Neural crest cell (in vitro differentiated cells): ENCODE measurements at places on chromosomes 2 and 18. TPM values are rescaled to one million over a fixed set of nuclear protein-coding genes. Genes with fewer than 3 reads are reported as not detected.

DNA sequence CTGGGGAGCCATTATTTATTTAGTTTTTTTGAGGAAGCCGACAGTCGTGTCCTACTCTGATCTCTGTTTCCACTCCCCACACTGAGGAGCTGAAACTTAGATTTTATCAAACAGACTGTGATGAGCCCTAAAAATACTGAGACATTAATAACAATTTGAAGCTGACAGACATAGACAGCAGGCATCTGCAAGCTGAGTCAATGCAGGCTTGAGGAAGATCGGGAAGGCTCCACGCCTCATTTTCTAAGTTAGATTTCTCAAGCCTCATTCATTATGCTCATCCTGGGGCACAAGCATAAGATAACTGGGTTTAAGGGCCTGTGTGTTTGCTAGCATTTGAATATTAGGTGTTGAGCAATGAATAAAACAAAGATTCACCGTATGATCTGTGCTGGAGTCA, 26.3 kb downstream of the EFR3B start:
- no peak for DNase-seq

DNA sequence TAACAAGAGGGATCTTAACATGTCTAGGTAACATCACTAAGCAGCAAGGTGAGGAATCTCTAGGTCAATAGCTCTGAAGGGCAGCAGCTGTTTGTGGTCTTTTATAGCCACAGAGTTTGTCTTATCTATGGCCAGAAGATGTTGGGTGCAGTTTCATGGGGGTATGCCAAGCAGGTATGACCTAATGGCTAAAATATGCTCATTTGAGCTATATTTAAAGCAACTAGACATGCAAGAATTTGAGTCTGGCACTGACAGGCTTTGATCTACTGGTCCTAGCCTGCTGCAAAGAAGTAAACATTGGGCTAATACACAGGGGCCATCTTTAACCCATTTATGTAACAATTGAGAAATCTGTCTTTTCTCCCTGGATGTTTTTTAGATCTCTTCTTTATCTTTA, 13.9 kb upstream of the UGP2 start:
- no peak for DNase-seq

DNA sequence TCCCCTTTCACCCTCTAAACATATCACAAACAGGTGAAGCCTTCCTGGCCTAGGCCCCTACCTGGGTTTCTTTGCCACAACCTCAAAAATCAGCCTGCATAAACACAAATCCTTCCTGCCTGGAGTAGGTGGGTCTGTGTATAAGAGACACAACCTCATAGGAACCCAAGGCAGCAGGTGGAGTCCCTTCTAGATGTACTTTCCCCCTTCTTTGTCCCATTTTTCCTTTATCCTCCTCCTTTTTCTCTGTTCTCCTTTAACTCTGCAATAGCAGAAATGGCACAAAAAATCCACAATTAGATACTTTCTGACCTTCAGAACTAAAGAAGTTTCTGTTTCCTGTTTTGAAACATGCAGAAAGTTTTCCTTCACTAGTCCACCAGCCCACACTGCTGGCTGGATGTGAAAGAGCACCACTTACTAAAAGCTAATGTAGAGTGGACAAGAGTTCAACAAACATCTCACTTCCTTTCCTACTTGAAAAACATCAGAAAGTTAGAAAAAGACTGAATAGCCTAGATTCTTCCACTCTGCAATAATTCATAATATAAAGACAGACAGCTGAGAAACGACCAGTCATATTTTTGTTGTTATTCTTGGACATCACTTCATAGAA, 11.2 kb downstream of the SLC40A1 start:
- DNase-seq = no peak

- DNase-seq = no peak
Observed at GRCh38 chr2:85393836-85394235, 16.3 kb downstream of the CAPG start.

DNA sequence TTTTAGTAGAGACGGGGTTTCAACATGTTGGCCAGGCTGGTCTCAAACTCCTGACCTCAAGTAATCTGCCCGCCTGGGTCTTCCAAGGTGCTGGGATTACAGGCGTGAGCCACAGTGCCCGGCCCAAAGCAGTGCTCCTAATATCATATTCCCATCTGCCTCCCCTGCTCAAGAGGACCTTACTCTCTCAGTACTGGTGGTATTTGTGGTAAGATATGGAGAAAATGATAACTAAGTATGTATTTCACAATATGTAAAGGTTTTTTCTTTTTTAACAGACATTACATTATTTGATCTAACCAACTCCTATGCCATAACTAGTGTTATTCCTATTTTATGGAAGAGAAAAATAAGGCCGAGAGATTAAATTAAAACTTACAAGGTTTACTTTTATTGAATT, 201.0 kb downstream of the CAMKMT start:
- no peak for DNase-seq

GRCh38 chr2:74554820-74555531, 456 bp downstream of the DOK1 start:
- peak; percentile 49 for DNase-seq

- no peak for DNase-seq
Observed at GRCh38 chr2:67891642-67892041, 171.2 kb downstream of the C1D start.

DNA sequence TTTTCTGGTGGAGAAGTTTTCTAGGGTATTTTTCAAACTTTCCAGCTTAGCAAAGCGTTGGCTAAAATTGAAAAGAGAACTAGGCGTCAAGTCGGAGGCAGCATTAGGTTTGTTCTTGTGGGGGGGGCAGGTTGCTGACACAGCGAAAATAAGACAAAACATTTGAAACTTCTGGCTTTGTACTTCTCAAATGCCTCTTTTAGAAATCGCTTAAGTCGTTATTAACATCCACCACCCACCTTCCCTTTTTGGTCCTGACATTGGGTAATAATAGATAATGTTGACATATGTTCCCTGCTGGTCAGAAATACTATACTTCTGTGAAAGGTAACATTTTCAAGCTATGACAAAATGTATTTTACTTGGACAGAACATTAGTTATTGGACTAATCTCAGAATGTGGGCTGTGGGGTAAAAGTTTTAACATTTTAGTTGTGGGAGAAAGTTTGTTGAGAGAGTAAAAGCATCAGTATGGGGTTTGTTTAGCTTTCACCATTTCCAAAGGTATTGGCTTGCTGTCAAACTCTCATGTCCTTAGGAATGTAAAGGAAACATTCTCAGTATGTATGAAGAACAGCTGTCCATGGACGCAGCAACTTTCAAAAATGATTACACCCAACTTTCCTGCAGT, 88.1 kb upstream of the ZEB2 start:
- DNase-seq = no peak

The NRP2 gene
- total RNA-seq = 90.3 and 93.5 TPM in 2 replicates

The TUBA4B gene
- total RNA-seq = not detected in 2 replicates

The APCDD1 gene
- total RNA-seq = 49.8 and 51.9 TPM in 2 replicates

The TMEM178A gene
- 12.0 and 12.3 TPM in 2 replicates for total RNA-seq
